H1 (cell line): ENCODE measurements at places on chromosomes 7 and 10.

- no peak for DNase-seq
- H3K27ac ChIP-seq, result no peak overlapping the region
- H3K36me3 ChIP-seq, result no peaks in the 10 kb centered on the region
- no peaks in the 10 kb centered on the region for H3K27me3 ChIP-seq
- H3K4me1 ChIP-seq, result no peaks in the 10 kb centered on the region
These were observed 26.1 kb upstream of the CTNNA3 start for GRCh38 chr10:67722113-67722512.

GRCh38 chr10:103758294-103758681 lies 97.1 kb downstream of the SH3PXD2A start:
- H3K27me3 ChIP-seq, result no peaks in the 10 kb centered on the region
- H3K4me3 ChIP-seq, result no peak overlapping the region
- no peak overlapping the region for H3K27ac ChIP-seq
- no peak for DNase-seq
- peaks cover 16% of the 10 kb centered on the region for H3K4me1 ChIP-seq
- H3K36me3 ChIP-seq, result no peaks in the 10 kb centered on the region

GRCh38 chr7:80330434-80330833 lies 181.4 kb downstream of the GNAT3 start:
- H3K27ac ChIP-seq, result no peak overlapping the region
- H3K36me3 ChIP-seq, result no peaks in the 10 kb centered on the region
- H3K4me1 ChIP-seq, result no peaks in the 10 kb centered on the region
- no peaks in the 10 kb centered on the region for H3K27me3 ChIP-seq
- H3K4me3 ChIP-seq, result no peak overlapping the region

DNA sequence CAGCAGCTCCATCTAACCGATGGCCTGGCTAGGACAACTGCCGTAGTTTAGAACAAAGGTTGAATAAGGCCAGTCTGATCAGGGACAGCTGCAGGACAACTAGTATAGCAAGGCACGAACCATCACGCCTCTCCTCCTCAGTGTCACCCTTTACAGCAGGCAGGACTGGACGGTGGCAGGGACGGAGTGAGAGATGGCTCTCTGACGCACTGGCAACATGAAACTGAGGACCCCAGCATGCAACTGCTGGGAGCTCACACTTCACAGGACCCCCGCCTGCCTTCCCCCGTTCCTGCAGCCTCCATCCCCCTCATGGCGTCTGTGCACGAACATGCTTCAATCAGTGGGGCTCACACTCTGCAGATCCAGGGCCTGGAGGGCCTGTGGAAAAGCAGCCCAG lies 53.7 kb downstream of the ZRANB1 start:
- H3K4me1 ChIP-seq, result no peaks in the 10 kb centered on the region; the same call in 1 of the 2 replicates
- no peak overlapping the region for H3K4me3 ChIP-seq
- no peaks in the 10 kb centered on the region for H3K27me3 ChIP-seq
- DNase-seq, result no peak
- H3K27ac ChIP-seq, result no peak overlapping the region
- H3K36me3 ChIP-seq, result peaks cover 52% of the 10 kb centered on the region

DNA sequence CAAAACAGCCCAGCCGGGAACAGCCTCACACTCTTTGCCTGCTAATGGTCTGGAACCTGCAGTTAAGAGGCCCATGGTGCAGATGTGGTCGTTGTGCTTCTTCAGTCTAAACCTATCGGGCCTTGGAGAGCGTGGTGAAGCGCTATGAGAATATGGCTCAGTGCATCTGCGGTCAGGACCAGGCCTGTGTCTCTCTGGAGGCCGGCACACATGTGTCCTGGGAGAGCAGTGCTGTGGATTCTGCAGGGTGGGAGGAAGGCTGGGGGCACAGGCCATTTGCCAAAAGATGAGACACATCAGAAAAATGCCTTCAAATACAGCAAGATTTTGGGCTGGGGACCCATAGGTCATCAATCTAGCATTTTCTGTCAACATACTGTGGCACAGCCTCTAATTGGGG lies 231.5 kb upstream of the GLI3 start:
- no peaks in the 10 kb centered on the region for H3K36me3 ChIP-seq
- no peak overlapping the region for H3K4me3 ChIP-seq
- DNase-seq, result no peak
- no peaks in the 10 kb centered on the region for H3K27me3 ChIP-seq

GRCh38 chr7:129746857-129747529 lies 135.5 kb downstream of the NRF1 start:
- H3K27me3 ChIP-seq, result no peaks in the 10 kb centered on the region
- no peak overlapping the region for H3K4me3 ChIP-seq
- peaks cover 7% of the 10 kb centered on the region for H3K4me1 ChIP-seq
- no peak for DNase-seq
- H3K27ac ChIP-seq, result no peak overlapping the region
- H3K36me3 ChIP-seq, result peaks cover 18% of the 10 kb centered on the region

DNA sequence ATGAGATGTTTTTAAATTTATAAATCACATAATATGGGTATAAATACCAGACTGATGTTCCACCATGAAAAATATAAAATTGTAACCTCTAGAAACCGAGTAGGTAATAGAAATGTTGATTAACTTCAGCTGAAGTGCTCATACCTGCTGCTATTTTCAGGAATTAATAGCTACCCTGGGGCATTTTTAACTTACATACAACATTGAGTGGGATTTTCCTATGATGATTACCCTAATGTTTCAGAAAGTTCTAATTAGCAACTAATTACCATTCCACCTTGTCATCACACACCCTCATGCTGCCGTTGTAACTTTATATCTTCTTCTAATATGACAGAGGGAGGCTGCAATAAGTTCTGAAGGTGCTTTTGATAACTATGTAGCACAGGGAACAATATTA lies 53.5 kb upstream of the ARHGAP12 start:
- no peaks in the 10 kb centered on the region for H3K4me1 ChIP-seq
- H3K36me3 ChIP-seq, result no peaks in the 10 kb centered on the region
- no peak overlapping the region for H3K4me3 ChIP-seq

DNA sequence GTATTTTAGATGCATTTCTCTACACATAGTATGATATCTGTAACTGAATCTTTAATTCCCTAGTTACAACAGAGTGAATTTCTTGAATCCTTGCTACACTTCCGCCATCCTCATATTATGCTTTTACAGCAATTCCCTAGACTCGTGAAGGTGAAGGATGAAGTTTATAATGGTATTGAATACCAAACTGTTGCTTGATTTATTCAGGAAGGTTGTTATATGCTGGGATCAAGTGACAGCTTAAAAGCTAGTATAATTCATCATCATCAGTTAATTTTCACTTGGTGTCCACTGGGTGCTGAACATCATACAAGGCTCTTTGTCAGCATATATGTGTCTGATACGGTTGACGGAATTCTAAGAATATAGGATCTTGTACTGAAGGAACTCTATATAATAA lies 47.2 kb downstream of the MDFIC start:
- peaks cover 4% of the 10 kb centered on the region; the same call in 1 of the 2 replicates for H3K4me1 ChIP-seq
- no peak for DNase-seq
- H3K4me3 ChIP-seq, result no peak overlapping the region
- H3K36me3 ChIP-seq, result no peaks in the 10 kb centered on the region
- no peak overlapping the region for H3K27ac ChIP-seq
- H3K27me3 ChIP-seq, result no peaks in the 10 kb centered on the region

DNA sequence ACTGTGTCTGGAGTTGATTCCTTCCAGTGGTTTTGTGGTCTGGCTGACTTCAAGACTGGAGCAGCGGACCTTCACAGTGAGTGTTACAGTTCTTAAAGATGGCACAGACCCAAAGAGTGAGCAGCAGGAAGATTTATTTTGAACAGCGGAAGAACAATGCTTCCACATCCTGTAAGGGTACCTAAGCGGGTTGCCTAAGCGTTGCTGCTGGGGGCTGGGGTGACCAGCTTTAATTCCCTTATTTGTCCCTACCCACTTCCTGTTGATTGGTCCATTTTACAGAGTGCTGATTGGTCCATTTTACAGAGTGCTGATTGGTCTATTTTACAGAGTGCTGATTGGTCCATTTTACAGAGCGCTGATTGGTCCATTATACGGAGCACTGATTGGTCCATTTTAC lies 13.2 kb downstream of the AKR1B15 start:
- no peaks in the 10 kb centered on the region for H3K36me3 ChIP-seq
- no peaks in the 10 kb centered on the region for H3K4me1 ChIP-seq
- H3K27me3 ChIP-seq, result no peaks in the 10 kb centered on the region
- DNase-seq, result no peak

DNA sequence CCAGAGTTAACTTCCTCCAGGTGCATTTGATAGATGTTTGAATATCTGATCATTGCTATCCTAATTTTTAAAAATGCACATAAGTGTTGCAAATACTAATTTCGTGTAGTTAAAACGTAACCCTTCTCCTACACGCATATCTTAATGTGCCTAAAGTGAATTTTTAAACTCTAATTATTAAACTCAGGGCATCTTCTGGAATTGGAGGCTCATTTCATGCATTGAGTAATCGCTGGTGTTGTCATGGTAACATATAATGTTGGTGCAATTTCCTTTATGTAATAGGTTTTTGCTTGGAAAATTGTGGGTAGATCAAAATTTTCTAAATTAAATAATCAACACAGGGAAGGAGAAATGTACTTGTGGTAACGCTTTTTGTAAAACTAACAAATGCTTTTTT lies 56.2 kb downstream of the ARMC3 start:
- H3K36me3 ChIP-seq, result no peaks in the 10 kb centered on the region
- H3K27me3 ChIP-seq, result no peaks in the 10 kb centered on the region
- H3K4me1 ChIP-seq, result peaks cover 5% of the 10 kb centered on the region

- no peak for DNase-seq
- H3K36me3 ChIP-seq, result no peaks in the 10 kb centered on the region
- H3K27ac ChIP-seq, result no peak overlapping the region
- no peaks in the 10 kb centered on the region for H3K27me3 ChIP-seq
- H3K4me1 ChIP-seq, result no peaks in the 10 kb centered on the region
These were observed 80.0 kb downstream of the FBXL13 start for GRCh38 chr7:102994567-102994966.

DNA sequence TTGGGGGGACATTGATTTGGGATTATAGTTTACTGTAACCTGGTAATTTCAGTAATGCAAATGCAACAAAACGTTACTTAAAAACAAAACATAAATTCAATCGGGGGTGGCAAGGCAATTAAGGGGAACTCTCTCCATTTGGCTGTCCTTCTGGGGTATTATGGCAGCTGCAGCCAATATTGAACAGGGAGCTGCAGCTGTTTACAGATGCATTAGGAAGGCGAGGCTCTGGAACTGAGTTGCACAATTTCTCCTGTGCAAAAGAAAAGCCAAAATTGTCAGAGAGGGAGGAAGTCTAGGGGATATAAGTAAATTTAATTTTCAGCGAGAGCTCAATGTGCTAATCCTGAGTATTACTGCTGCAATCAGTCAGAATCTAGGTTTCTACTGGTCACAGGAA lies 36.1 kb downstream of the NEUROD6 start:
- H3K4me1 ChIP-seq, result no peaks in the 10 kb centered on the region
- no peak overlapping the region for H3K4me3 ChIP-seq
- H3K27ac ChIP-seq, result no peak overlapping the region
- DNase-seq, result no peak
- H3K27me3 ChIP-seq, result no peaks in the 10 kb centered on the region

GRCh38 chr10:124229989-124230634 lies 136.7 kb upstream of the CHST15 start:
- H3K4me3 ChIP-seq, result no peak overlapping the region
- H3K4me1 ChIP-seq, result no peaks in the 10 kb centered on the region
- no peaks in the 10 kb centered on the region for H3K27me3 ChIP-seq
- H3K27ac ChIP-seq, result no peak overlapping the region

DNA sequence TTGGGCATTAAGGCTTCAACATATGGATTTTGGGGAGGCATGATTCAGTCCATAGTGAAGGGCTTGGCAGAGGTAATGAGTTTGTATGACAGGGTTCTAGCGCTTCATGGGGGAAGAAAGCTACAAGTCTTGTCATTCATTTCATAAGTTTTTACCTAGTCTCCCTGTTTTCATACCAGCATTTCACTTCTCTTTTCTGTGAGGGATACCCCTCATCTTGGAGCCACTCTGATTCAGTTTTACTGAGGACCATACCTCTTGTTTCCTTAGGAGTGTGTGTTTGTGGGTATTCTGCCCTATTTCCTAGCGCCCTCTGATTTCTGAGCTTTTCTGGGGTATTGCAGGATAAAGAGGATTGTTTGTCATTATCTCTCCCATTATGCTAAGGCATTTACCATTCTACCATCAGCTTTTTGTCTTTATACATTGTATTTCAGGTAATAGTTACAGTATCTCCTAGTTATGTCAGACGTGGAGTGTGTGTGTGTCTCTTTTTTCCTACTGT lies 6.8 kb downstream of the RSBN1L start:
- no peaks in the 10 kb centered on the region for H3K27me3 ChIP-seq
- DNase-seq, result no peak
- H3K4me1 ChIP-seq, result no peaks in the 10 kb centered on the region
- no peak overlapping the region for H3K27ac ChIP-seq
- no peaks in the 10 kb centered on the region for H3K36me3 ChIP-seq

DNA sequence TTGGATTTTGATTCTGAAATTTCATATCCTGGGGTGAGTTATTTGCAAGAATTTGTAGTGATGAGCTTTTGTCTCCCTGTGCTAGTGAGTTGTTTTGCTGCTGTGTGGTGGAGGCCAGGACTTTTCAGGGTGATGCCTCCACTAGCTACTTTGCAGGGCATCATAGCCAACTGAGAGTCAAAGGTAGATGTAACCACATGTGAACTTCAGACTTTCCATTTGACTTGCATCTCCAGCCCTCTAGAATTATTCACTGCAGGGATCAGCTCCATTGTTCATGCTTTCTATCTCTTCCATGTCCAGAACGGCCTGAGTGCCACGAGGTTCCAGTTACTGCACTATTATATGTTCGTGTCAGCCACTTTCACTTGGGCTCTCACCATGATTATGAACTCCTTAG lies 534.3 kb downstream of the GRM8 start:
- no peaks in the 10 kb centered on the region for H3K27me3 ChIP-seq
- no peaks in the 10 kb centered on the region for H3K36me3 ChIP-seq
- H3K4me3 ChIP-seq, result no peak overlapping the region
- no peaks in the 10 kb centered on the region for H3K4me1 ChIP-seq

DNA sequence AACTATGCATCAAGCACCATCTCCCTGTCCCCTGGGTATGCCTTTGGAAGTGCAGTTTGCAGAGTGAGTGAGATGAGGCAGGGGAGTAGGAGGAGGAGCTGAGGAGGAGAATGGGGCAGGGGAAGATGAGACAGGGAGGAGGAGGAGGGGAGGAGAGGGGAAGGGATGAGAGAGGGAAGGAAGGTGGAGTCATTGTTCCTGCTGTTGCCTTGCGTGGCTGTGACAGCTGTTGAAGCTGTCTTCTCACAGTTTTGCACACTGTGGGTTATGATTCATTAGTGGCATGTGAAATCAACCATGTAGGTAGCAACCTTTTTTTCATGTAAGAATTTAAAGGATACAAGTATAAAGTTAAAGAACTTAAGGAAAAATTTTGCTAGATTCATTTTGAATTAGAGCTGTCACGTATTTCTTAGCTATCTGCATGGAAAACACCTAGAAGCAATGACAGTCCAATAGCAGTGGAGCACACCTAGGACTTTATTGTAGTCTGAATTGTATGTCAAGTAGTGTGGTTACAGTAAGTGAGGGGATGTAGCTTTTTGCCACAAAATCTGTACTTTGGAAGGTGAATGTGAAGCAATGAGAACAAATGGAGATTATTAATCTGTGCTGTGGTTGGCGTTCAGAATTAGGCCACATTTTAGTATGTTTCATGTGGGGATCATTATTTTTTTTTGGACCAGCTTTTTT lies 21.7 kb downstream of the CCM2 start:
- no peaks in the 10 kb centered on the region for H3K27me3 ChIP-seq
- no peak overlapping the region for H3K4me3 ChIP-seq
- H3K4me1 ChIP-seq, result no peaks in the 10 kb centered on the region
